ENCODE measurements at places on chromosomes 7 and 10.

DNA sequence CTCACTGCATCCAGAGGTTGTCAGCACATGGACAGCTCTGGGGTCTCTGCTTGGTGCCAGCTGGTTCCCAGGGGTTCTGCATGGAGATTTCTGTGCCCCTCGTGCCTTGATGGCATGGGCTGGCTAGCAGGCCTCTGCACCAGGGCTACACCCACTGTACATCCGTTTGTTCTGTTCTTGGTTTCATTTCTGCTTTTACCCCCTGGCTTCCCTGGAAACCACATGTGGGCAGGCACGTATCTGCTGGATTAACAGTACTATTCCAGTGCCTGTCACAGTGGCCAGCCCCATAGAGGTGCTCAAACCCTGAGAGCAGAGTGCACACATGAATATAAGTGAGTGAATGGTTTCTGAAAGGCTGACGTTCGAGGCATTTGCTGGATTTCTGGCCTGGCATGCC is 207.2 kb upstream of the GPR26 start:
- no peak overlapping the region for H3K27ac ChIP-seq
- no peak for DNase-seq
- H3K4me1 ChIP-seq, result no peaks in the 10 kb centered on the region
- H3K36me3 ChIP-seq, result no peaks in the 10 kb centered on the region

- no peaks in the 10 kb centered on the region for H3K4me1 ChIP-seq
- H3K4me3 ChIP-seq, result no peak overlapping the region
- H3K27me3 ChIP-seq, result no peaks in the 10 kb centered on the region
- no peak overlapping the region for H3K27ac ChIP-seq
Observed at GRCh38 chr10:71368643-71369042, 28.1 kb upstream of the CDH23 start.

- peaks cover 43% of the 10 kb centered on the region for H3K4me1 ChIP-seq
- no peak overlapping the region for H3K27ac ChIP-seq
- no peaks in the 10 kb centered on the region for H3K27me3 ChIP-seq
- no peaks in the 10 kb centered on the region for H3K36me3 ChIP-seq
- DNase-seq, result no peak
Observed at GRCh38 chr10:132556994-132557441, 19.4 kb downstream of the INPP5A start.

DNA sequence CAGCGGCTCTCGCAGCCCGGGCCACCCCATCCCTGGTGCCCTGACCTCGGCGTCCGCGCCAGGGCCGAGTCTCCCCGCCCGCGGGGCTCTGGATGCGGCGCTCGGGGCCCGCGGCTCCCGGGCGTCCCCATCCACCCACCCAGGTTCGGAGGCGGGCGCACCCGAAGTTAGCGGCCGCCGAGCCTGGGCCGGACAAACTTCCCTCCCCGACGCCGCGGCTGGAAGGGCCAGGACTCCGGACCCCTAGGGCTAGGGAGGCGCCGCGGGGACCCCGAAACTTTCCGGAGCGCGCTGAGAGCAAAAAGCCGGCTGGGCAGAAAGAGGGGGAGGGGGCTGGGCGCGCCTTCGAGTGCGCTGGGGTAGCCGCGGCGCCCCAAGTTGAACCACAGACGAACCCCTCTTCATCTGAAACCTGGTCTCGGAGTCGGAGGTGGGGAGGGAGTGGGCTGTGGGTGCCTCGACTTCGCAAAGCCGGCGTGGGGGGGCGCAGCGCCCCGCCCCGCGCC is 3.7 kb upstream of the ELFN1 start:
- H3K4me1 ChIP-seq, result peaks cover 67% of the 10 kb centered on the region
- no peak for DNase-seq
- no peaks in the 10 kb centered on the region for H3K27me3 ChIP-seq
- H3K27ac ChIP-seq, result peak overlapping the region; percentile 65

GRCh38 chr7:143979359-143979758 is 20.8 kb upstream of the OR6B1 start:
- no peak for DNase-seq
- no peak overlapping the region for H3K4me3 ChIP-seq
- H3K36me3 ChIP-seq, result no peaks in the 10 kb centered on the region
- H3K27ac ChIP-seq, result no peak overlapping the region

- no peak for DNase-seq
- peak overlapping the region; percentile 94 for H3K4me3 ChIP-seq
- H3K4me1 ChIP-seq, result peaks cover 23% of the 10 kb centered on the region
- no peaks in the 10 kb centered on the region for H3K27me3 ChIP-seq
- H3K27ac ChIP-seq, result peak overlapping the region; percentile 99
Observed at GRCh38 chr10:13100349-13101294, 659 bp downstream of the OPTN start.

DNA sequence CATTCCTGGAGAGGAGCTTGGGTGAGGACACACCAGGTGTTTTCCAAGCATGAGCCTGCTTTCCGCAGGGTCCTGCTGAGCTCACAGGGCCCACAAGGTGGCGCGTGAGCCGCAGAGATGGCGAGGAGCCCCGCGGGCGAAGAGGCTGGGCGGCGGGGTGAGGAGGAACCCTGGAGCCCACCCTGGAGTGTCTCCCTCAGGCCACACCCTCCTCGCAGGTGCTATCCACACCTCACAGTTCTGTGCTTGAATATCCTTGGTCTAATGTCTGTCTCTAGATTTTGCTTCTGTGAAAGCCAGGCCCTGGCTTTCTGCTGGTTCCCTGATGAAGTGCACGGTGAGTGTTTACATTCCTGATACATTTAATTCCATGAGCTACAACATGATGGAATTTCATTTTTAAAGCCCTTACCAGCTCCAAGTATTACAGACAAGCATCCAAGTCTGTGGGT is 433.6 kb downstream of the ACTR3B start:
- H3K27ac ChIP-seq, result no peak overlapping the region
- no peaks in the 10 kb centered on the region for H3K27me3 ChIP-seq
- no peak for DNase-seq
- no peaks in the 10 kb centered on the region for H3K36me3 ChIP-seq
- H3K4me1 ChIP-seq, result no peaks in the 10 kb centered on the region
- H3K4me3 ChIP-seq, result no peak overlapping the region

DNA sequence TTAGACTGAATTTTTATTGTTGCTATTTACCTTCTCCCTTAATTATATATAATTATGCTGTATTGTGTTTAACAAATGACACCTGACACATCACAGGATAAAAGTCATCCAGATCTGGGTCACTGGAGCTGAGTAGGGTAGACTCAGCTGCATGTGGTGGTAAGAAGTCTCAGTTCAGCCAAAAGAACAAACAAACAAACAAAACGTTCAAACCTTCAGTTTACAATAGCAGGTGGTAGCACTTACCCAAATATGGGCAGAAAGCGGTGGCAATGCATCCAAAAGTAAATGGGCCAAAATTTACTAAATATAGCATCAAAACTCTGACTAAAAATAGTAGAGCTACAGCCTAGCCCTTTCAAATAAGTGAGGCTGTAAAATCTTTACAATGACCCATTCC is 42.2 kb downstream of the ZWINT start:
- no peaks in the 10 kb centered on the region for H3K4me1 ChIP-seq
- no peak overlapping the region for H3K27ac ChIP-seq
- H3K36me3 ChIP-seq, result no peaks in the 10 kb centered on the region
- H3K4me3 ChIP-seq, result no peak overlapping the region
- H3K27me3 ChIP-seq, result no peaks in the 10 kb centered on the region
- no peak for DNase-seq

- no peak overlapping the region for H3K27ac ChIP-seq
- H3K27me3 ChIP-seq, result no peaks in the 10 kb centered on the region
- no peak overlapping the region for H3K4me3 ChIP-seq
- H3K4me1 ChIP-seq, result no peaks in the 10 kb centered on the region
- DNase-seq, result no peak
- H3K36me3 ChIP-seq, result no peaks in the 10 kb centered on the region
Observed at GRCh38 chr10:59387951-59388670, 25.8 kb upstream of the FAM13C start.

DNA sequence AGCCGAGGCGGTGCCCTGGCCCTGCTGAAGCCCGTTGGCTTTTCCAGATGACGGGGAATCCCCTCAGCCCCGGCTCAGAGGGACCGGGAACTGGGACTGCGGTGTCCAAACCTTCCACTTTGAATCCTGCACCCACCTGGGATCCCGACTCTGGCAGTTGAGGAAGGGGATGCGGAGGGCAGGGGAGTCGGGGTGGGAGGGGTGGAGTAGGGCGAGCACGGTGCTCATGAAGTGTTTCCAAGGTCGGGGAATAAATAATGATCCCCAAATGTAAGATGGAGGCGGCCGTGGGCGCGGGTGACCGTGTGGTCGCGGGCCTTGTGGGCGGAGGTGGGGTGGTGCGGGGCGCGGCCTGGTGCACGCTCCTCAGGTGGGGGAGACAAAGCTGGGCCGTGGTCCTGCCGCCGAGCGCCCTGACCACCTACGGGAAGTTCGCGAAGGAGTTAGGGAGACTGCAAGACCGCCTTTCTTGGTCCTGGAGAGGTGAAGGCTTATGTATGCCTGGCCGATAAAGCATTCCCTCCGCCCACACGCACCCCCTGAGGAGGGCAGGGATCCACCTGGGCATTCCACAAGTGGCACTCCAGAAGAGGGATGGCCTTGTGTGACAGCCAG is 1.4 kb downstream of the MTURN start:
- peak overlapping the region; percentile 95 for H3K4me3 ChIP-seq
- no peaks in the 10 kb centered on the region for H3K27me3 ChIP-seq
- H3K36me3 ChIP-seq, result no peaks in the 10 kb centered on the region

GRCh38 chr10:22704942-22705341 is 9.4 kb downstream of the PIP4K2A start:
- no peak overlapping the region for H3K4me3 ChIP-seq
- no peaks in the 10 kb centered on the region for H3K36me3 ChIP-seq
- peaks cover 30% of the 10 kb centered on the region for H3K4me1 ChIP-seq

DNA sequence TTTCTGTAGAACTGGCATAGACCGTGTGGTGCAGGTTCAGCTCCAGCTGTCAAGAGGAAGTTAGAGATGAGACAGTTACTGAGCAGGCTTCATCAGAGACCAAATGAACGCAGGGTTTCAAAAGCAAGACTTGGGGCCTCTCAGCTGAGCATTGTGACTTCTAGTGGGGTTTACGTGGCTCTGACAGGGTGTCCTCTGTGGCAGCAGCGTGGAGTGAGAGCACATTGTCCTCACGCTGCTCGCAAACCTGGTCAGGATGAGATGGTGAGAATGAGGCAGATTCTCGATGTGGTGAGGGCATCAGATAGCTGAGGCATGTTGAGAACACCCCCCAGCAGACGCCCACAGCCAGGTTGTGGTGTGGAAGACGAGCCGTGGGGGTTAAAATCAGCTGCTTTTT is 126.0 kb downstream of the DNAJB6 start:
- H3K27ac ChIP-seq, result no peak overlapping the region
- H3K4me3 ChIP-seq, result no peak overlapping the region
- H3K36me3 ChIP-seq, result no peaks in the 10 kb centered on the region
- no peaks in the 10 kb centered on the region for H3K4me1 ChIP-seq
- no peaks in the 10 kb centered on the region for H3K27me3 ChIP-seq

DNA sequence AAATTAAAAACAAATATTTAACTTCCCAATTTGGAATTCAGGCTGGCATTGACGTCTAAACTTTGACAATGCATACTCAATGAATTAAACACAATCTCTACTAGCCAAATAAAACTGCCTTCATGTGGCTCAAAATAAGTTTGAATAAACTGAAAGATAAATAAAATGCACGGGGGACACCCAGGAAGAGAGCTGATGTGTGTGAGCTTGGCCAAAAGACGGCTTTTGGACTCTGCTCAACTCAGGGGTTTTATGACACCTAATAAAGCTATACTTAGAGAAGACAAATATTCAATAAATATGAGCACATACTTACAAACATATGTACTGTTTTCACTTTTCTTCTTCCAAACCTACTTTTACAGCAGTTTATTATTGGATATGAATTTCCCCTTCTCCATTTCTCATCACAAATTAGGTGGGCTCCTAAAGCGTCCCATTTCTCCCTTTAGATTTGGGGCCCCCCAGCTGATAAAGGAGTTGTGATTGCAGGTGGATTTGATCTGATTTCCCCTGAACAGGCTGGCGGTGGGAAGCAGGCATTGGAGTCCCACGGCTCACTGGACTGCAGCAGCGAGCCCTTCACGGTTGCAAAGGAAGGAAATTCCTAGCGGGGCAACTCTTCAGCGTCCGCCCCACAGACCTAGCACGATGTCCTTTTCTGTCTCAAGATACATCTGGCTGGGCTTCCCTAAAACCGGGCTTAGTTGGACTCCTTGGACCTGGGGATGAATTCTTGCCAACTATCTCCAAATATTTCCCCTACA is 79.6 kb downstream of the INSIG1 start:
- no peak for DNase-seq
- H3K4me3 ChIP-seq, result no peak overlapping the region
- H3K27ac ChIP-seq, result no peak overlapping the region
